Stimulated activated CD4-positive, alpha-beta T cell treated with anti-CD3 and anti-CD28 coated beads, Interleukin-1b, Interleukin-23, amount 100 ng/mL, for 48 hours (primary cell): ENCODE measurements at places on chromosomes 3 and 15.

DNA sequence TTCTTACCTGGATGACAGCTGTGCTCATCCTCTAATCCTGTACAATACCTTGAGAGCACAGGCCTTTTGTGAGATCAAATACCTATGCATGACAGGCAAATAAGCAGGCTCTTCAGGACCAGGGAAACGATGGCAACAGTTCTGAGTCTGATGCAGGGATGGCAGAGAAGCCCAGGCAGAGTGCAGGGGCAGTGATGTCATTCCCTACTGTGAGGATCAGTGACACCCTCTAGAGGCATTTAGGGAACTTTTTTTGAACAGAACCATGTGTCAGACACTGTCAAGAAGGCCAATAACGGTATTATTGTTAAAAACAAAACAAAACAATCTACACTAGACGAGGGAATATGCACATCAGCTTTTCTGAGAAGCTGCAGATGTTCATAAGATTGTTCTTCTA is 314.8 kb upstream of the CTDSPL start:
- DNase-seq: no peak

DNA sequence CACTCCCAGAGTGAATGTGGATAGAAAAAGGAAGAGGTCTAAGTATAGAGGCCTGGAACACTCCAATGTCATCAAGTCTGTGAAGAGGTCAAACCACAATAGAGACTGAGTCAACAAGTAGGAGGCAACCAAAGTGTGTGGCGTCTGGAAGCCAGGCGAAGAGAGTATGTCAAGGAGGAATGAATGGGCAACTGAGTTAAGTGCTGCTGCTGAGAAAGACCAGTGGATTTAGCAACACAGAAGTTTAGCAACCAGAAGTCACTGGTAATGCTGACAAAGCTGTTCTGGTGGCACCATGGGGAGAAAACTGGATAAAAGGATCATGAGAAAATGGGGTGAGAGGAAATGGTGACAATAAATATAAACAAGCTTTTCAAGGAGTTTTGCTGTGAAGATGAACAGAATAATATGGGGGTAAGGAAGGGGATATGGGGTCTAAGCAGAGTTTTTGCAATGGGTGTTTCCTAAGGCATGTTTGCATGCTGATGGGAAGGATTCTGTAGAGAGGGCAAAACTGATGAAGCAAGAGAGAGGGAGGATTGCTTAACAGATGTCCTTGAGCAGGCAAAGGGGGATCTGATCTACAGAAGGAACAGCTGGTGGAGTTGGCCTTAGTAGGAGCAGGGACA is 38.4 kb downstream of the PCOLCE2 start:
- DNase-seq: peak; percentile 40

GRCh38 chr3:129122412-129123011 is 908 bp upstream of the RAB43 start:
- DNase-seq: no peak

- DNase-seq: no peak
These were observed 874.0 kb downstream of the PLOD2 start for GRCh38 chr3:145286937-145287336.

DNA sequence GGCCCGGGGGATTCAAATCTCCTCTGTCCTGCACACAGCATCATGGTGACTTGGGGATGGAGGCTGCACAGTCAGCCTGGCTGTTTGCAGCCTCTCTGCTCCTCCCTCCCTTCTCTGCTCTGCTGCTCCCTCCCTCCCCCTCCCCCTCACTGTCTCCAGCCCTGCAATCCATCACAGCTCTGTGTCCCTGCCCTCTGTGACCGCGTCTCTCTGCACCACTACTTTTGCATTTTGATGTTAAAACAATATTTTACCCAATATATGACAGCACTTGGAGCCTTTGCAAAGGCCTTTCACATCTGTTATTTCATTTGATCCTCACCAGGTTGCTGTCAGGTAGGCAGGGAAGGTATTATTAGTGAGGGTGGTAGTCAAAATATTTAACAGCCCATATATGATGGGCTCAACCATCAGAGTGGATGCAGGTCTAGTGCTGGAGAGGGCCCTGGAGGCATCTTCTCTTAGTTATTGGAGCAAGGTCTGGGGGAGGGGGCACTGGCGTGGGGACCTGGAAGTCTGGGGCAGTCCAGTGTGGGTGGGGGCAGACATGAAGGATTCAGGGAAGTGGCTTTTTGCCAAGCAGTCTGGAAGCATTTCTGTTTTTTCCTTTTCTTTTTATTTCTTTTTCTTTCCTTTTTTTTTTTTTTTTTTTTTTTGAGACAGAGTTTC is 16.3 kb upstream of the VPS8 start:
- no peak for DNase-seq

DNA sequence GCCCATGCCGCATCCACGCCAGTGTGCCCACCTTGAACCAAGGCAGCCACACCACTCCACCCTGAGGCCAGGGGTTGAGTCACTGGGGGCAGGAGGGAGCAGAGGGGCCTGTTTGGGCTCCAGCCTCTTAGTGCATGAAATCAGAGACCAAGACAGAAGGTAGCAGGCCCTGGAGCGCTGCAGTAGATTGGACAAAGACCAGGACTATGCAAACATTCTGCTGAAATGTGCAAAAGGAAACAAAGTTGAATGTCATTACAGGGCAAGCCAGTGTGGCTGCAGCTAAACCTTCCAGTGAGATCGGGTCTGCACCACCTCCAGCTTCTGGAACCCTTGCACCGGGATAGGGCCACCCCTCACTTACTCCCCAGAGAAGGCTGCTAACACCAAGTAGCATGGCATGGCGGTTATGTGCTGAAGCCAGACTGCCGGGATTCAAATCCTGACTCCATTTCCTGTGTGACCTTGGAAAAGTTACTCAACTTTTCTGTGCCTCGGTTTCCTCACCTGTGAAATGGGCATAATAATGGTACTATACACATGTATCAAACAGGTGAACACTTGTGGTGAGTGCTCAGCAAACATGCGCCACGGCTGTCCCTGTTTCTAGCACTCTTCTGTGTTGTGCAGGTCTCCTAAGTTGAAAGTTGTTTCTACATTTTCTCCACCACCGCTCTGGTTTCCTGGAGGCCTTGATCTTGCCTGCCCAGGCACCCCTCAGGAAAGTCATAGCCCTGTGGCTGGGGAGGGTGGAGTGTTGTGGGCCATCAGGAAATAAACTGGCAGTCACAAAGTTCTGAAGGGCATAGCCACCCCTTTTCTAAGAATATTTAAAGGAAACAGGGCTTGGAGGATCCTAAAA is 25.0 kb upstream of the GP9 start:
- no peak for DNase-seq

GRCh38 chr3:52649461-52650210 is 36.1 kb downstream of the PBRM1 start:
- DNase-seq: no peak

- no peak for DNase-seq
These were observed 81.9 kb upstream of the TOPAZ1 start for GRCh38 chr3:44159696-44160300.

DNA sequence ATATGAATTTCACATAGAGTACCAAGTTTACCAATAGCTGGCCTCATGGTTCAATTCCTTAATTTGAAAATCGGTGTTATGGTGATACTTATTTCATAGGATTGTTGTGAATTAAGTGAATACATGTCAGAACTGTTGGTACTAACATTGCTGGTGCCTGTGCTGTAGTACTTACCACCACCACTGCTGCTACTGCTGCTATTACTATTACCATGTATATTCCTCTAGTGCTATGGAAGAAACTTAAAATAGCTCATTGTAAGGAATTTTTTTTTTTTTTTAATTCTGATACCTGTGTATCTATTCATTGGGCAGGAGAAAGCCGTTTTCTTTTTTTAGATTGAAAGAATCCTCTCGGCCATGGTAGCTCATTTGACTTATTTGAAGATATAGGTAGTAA is 3.6 kb downstream of the FYTTD1 start:
- no peak for DNase-seq

GRCh38 chr15:77361456-77361855 is 58.4 kb downstream of the PEAK1 start:
- DNase-seq: no peak

DNA sequence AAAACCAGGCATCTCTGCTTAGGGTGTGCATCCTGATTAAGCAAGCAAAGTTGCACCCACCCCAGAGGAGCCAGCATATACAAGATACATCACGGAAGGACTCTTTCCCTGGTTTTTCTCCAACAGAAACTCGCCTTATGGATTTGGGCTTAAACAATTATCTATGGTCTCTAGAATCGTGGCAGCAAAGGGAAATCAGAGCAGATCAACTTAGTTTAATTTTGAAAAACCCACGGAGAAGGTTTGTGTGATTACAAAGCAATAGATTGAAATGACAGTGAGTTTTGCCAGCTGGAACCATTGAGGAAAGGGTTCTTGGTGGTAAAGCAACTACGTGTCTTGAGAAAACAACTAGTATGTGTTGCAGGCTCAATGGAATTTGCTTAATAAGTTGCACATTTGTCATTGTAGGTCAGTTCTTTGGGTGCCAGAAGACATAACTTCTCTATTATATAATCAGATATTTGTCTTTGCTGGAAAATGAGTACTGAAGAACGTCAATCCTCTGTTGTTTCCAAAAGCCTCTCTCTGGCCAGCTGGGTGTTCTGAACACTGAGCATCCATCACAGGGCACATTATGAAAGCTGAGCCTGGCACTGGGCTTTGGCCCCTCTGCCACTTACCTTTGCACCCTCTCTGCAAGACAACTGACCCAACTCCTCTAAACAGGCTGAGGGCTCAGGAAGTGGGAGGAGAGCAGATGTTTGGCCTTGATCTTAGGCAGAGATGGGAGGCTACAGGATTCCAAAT is 75.7 kb upstream of the FBN1 start:
- no peak for DNase-seq

GRCh38 chr15:81507831-81508230 is 133.8 kb upstream of the TMC3 start:
- DNase-seq: no peak

DNA sequence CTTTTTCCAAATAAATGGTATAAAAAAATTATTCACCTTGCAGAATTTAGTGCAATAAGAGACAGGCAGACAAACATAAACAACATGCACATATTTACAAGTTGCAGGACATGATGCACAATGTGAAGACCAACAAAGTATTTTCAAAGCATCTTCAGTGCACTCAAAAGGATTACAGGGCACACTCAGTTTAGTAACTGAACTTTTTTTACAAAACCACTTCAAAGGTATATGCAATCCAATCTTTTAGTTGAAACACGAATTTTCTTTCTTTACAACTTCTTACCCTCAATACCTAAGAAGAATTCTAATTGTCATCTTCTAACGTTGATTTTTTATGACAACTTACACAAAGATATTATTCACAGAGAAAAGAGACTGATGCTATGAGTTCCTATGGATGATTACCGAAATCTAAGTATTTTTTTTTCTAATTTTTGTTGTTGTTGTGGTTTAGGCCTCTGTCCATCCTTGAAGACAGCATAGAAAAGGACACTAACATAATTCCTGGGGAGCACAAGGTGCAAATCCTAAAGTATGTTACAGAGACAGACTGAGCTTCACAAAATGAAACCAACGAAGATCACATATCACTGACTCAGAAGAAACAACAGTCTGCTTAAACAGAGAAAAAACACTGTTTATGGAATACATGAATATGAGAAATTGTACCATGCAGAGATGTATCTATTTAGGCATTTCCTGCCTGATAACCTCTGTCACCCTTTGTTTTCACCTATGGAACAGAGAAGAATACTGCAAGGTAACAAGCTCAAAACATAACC is 50.3 kb downstream of the ZMAT3 start:
- no peak for DNase-seq

DNA sequence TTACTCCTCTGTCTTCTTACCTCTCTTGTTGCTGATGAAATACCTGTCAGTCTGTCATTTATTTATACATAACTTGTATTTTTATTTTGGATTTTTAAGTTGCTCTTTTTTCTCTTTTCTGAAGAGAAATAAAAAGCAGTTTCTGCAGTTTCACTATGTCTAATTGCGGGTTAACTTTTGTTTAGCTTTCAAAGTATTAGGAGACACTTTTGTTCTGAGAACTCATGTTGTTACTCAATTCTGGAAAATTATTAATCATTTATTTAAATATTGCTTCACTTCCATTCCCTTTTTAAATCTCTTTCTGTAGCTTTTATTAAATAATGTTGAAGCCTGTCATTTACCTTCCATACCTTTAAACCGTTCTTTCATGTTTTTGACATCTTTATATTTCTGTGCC is 29.2 kb downstream of the MYLK start:
- DNase-seq: no peak

- DNase-seq: no peak
These were observed 576.3 kb upstream of the NECTIN3 start for GRCh38 chr3:110495201-110495927.

GRCh38 chr15:44545913-44546802 is 9.2 kb downstream of the EIF3J start:
- DNase-seq: peak; percentile 69

DNA sequence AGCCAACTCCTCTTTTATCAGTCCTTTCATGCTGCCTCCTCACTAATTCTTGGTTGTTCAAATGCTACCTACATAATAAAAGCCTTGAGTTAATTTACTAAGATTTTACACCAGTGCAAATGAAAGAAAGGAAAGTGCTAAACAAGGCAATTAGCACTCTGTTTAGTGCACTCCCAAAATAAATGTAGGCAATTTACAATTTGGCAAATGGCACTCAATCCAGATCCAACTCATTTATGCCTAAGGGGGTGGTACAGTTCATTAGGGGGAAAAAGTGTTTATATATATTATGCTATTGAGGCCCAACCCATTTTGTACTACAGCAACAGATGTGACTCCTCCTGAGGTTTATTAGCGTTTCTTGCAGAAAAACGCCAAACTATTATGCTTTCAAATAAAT is 370.1 kb downstream of the NR2F2 start:
- DNase-seq: no peak

DNA sequence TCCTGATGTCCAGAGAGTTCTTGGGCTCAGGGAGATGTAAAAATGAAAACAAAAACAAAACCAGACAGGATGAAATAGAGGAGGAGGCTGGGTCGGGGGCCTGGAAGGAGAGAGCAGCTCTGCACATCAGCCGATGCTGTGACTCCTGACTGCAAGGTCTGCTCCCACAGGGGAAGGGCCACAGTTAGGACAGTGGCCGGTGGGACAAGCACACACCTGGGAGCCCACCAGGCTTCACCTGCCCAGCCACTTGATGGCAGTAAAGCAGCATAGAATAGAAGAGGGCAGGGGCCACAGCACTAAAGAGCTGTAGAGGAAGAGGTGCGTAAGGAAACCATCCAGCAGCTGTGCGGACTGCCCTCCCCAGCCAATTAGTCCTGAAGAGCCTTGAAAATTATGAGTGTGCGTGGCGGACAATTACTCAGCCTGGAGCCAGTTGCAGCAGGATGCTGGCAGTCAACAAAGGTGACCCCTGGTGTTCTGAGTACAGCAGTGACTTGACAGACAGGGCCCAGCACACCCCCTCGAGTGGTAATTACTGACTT is 29.8 kb downstream of the ALS2CL start:
- DNase-seq: no peak

DNA sequence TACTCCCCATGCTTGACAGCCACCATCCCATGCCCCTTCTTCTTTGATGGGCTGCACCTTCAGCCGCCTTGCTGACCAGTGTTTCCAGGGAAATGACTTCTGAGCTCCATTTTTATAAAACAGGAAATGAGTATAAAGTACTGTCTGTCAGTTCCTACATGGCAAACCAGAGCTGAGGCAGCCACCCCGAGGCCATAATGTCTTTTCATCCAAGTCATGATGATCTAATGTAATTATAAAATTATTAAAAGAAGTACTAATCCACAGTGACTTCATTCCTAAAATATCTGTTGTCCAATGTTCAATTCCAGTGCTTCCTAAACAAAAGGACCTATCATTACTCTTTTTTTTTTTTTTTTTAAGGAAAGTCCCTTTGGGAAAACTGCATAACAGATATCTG is 75.2 kb upstream of the HERC1 start:
- no peak for DNase-seq
